ENCODE measurements at places on chromosomes 5 and 9.

DNA sequence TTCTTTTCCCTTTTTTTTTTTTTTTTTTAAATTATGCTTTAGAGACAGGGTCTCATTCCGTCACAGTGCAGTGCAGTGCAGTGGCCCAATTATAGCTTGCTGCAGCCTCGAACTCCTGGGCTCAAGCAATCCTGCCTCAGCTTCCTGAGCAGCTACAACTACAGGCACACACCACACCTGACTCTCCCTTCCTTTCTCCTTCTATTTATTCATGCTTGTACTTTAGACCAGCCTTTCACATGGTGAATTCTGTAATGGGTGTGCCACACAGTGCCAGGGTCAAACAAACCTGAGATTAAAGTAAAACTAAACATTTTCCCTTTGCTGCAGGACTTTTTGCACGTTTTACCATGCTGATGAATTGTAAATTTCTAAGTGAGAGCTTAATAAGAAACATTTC is 8.0 kb downstream of the SH3RF2 start:
- no peak for DNase-seq

GRCh38 chr5:57042524-57042931 is 90.6 kb upstream of the MIER3 start:
- no peak for DNase-seq

- peak; percentile 2 for DNase-seq
Measured at GRCh38 chr5:112419986-112420864, 1.1 kb upstream of the EPB41L4A start.

DNA sequence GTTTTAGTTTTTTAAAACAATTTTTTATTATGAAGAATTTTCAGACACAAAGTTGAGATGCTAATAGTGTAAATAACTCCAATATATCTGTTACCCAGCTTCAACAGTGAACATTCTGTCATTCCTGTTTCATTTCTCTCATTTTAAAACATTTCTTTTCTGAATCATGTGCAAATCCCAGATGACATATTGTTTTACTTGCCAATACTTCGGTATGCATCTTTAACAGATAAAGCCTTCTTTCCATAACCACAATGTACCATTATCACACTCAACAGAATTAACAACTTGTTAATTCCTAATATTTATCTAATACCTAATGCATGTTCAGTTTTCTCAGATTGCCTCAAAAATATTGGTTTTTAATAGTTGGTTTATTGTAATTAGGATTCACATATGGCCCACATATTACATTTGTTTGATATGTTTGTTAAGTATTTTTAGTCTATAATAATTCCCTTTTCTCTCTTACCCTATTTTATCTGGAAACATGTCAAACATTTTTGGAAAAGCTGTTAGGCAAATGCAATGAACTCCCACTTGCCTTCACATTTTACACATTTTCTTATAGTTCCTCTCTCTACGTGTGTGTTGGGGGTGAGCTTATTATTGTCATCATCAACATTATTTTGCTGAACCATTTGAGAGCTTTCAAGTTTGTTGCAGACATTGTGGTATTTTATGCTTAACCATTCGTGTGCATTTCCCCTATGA is 58.7 kb upstream of the ANKRD55 start:
- DNase-seq, result no peak

- no peak for DNase-seq
Measured at GRCh38 chr9:7606591-7606990, 193.0 kb downstream of the DMAC1 start.

DNA sequence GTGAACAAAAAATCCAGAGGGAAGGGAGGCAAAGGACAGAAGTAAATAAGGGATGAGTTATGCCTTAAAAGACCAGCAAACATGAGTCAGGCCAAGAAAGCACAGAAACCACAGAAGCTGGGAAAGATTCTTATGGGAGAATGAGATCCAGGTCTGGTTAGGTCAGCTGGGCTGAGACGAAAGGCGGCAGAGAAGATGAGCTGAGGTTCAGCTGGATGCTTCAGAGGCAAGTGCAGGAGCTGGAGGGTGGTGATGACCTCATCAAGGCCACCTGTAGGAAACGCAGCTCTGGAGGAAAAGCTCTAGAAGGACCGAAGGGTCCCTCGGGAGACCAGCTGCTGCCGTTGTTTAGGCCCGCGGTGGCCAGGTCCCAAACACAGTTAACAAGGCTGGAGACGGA is 152.0 kb downstream of the MYO10 start:
- DNase-seq, result no peak

GRCh38 chr5:118604106-118604505 is 384.2 kb downstream of the DTWD2 start:
- DNase-seq, result no peak

GRCh38 chr5:65395526-65396155 is 86.1 kb downstream of the ADAMTS6 start:
- no peak for DNase-seq

DNA sequence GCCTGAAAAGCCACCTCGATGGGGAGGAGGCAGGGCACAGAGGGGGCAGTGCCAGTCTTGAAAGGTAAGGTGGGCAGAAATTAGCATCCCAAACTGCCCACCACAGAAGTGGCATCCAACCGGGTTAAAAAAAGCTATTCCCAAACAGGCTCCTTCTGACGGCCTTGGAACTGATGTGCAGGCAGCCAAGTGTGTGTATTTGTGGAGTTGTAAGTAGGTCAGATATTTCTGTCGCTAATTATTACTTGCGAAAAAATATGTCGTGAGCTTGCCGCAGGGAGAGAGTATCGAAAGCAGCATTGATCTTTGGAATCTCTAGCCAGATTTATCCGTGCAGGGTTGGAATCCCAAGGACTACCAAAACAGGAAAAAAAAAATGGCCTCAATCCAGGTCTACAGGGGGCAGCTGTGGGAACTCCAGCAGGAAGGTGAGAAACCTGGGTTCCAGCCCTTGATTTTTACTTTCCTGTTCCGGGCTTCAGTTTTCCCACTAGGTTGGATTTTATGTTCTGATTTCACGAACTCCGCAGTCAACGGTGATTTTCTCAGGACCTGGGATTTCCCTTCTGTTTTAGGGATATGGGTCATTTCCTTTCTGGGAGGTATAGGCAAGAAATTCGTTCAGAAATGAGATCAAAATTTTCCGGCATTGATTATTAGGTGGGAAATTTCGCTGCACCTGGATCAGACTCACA is 200.8 kb downstream of the RGS3 start:
- DNase-seq, result no peak

DNA sequence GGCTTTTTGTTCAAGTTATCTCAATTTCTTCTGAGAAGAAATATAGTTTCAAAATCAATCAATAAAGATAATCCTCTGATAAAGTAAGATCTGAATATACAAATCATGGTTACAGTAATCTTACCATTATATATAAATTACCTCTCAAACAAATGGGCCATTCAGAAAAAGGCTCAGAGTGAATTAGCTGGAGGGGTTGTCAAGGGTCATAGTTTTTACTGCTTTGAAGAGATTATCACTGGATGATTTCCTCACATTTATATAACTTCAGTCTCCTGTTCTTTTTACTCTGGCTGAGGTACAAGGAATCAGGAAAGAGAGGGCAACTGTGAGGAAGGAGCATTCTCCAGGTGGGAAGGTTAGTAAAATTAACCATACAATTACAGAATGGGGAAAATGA is 148.6 kb upstream of the ELL2 start:
- no peak for DNase-seq

GRCh38 chr5:143263272-143263810 is 140.1 kb downstream of the NR3C1 start:
- no peak for DNase-seq

- no peak for DNase-seq
Measured at GRCh38 chr9:114592356-114592755, 4.8 kb downstream of the ATP6V1G1 start.

GRCh38 chr5:155295111-155295510 is 281.6 kb downstream of the KIF4B start:
- no peak for DNase-seq

DNA sequence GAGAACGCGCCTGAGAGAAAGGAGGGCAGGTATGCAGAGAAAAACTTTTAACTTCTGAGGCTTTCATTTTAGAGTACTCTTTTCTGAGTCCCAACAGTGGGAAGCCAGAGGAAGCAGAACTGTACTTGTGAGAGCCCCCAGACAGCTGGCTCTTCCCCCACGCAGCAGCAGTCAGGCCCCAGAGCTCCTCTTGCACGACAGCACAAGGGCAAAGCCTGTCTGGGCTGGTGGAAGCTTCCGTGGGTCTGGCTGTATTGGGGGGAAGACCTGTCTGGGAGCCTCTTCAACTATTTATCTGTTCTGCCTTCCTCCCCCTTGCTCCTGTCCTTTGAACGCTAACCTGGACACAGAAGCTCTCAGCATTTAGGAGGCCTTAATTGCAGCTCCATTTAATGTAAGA is 68.2 kb downstream of the THBS4 start:
- no peak for DNase-seq

DNA sequence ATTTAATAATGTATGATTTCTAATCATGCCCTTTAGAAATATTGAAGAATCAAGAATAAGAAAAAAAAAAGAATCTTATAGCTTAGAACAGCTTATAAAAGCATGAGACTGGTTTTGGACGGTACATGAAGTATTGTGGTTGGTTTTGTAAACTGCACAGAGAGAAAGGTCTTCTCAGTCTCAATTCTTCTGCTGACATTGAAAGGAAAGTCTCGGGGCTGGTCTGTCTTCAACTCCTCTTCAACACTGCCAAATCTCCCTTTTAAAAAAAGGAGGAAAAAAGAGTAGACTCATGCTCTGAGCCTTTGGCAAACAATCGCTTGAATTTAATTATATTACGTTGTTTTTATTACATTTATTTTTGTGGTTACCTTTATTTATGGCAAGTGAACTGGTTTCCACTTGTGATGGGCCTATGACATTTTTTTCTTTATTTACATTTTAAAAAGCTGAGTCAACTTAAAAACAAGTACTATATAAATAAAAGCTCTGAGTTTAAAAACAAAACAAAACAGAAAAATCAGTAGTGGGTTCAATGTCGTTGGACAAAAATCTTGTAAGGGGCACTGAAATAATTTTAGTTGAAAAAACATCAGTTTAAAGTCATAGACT is 32.8 kb upstream of the EBF1 start:
- DNase-seq, result no peak

DNA sequence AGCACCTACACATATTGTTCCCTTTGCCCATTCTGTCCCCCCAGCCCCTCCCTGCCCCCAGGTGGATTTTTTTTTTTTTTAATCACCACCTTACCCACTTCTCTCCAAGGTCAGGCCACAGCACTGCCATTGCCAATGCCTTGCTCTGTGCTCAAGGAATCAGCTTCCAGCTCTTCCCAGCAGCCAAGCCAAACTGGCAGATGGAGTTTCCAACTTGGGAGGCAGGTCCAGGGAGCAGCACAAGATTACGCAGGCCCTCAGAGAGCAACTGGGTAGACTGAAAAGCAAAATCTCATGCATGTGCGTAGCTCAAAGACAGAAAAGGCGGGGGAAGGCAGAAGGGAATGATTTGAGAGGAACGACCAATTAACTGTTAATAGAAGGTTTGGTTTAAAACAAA is 15.1 kb downstream of the GRHPR start:
- DNase-seq, result no peak

DNA sequence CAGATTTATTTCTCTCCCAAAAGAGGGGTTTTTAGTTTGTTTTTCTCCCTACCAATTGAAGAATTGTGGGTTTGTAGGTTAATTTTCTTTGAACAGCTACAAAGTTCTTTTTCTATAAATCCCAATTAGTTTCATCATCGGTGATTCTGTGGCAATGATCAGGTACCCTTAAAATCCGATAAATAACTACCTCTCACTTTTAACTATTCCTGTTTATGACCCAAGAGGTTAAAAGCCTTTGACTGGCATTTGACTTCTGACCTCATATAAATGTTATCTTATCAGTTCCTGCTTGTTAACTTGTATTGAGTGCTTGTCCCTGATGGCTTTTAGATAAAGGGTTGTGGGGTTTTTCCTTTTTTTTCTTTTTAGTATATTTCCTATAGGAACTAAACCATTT is 124.4 kb upstream of the TMEM161B start:
- DNase-seq, result no peak

DNA sequence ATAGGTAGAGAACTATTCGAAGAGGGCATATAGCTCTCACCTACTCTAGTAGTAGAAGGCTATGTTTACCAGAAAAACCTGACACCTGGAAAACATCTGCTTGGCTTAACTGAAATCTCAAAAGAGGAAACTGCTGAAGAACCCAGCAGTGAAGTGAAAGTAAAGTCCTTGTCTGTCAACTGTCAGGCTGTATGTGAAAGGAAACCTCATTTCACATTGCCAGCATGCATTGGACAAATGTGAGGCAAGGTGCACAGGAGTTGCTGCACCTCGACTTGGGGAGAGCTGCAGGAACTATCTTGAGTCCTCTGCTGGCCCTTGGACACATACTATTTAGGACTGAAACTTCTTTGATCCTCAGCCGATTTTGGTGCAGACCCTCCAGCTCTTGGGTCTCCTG is 53.3 kb downstream of the NREP start:
- DNase-seq, result no peak

DNA sequence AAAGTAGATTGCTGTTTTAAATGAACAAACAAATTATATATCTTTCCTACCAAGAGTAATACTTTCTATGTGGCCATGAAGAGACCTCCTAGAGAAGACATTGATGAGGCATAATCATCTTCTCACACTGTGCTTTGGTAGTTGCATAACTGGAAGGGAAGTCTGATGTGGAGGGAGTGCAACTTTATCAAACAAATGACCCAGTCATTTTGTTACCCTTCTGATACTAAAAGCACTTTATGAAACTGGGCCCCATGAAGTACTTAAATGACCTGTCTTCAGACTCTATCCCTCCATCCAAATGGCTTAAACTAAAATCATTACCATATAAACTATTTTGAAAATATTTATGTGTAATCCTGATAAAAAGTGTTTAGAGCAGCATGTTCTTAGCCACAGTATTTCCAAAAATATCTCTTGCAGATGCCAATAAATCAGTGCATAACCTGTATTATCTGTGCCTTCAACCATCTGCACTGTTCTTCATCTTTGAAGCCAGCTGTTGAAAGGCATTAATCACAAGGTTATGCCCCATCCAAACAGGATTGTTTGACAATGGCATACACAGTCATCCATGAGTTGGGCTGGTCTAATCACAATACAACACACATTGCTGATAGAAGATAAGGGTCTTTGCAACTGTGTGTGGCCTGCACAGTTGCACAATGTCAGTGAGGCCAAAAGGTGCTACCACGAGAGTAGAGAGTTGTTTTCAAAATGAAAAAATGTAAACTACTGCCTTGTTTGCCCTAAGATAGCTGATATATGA is 31.9 kb upstream of the MIER3 start:
- no peak for DNase-seq

GRCh38 chr5:1488882-1489680 is 34.7 kb downstream of the LPCAT1 start:
- no peak for DNase-seq

DNA sequence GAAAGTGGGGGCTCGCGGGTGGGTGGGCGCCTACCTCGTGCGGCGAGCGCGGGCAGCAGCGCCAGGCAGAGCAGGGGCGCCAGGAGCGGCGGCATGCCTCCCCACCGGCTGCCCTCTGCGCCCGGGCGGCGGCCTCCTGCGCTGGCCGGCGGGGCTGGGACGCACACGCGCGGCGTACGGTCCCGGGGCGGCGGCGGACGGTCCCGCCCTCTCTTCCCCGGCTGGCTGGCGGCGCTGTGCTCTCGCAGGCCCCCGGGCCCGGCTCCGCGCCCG is 220 bp downstream of the NOTCH1 start:
- no peak for DNase-seq

- DNase-seq, result peak; percentile 73
Measured at GRCh38 chr5:177500685-177501522, 3.5 kb upstream of the PDLIM7 start.
